ENCODE measurements at places on chromosomes 2 and 18.

DNA sequence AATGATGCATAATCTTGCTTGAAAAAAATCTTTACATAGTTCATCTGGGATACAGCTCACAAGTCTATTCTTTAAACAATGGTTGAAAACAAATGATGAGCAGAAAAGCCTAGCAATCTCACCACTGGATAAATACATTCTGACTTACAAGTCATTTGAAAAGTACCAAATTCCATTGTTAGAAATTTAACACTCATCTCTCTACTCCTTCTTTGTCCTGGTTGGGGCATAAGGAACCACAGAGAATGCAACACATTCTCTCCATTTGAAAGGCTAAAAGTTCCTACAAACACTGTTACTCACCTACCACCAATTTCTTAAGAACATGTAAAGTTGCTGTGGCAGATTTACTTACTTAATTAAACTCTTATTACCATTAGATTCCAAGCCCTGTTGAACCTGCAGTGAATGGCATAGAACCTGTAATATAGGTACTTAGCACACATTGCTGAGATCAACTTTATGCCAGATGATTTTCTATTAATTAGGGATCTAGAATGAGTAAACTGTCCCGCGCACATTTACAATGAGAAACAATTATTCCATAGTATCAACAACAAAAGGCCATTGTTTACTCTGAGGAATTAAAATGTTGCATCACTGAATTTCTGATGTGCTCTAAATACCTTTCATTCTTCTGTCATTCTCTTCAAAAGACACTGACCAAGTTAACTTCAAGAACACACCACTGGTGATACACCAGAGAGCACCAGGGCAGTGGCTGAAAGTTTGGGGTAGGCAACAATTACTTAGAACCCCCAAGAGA, 69.6 kb downstream of the CABYR start:
- DNase-seq = no peak
- no peaks in the 10 kb centered on the region for H3K36me3 ChIP-seq
- H3K4me3 ChIP-seq = no peak overlapping the region
- H3K27me3 ChIP-seq = no peaks in the 10 kb centered on the region

GRCh38 chr2:130837175-130837810, 579 bp downstream of the ARHGEF4 start:
- H3K27me3 ChIP-seq = no peaks in the 10 kb centered on the region
- peak overlapping the region; percentile 44 for H3K4me3 ChIP-seq
- DNase-seq = no peak
- no peaks in the 10 kb centered on the region for H3K36me3 ChIP-seq
- peak overlapping the region; percentile 31 for H3K27ac ChIP-seq

GRCh38 chr18:10858477-10858876, 290.9 kb downstream of the PIEZO2 start:
- no peak overlapping the region for H3K27ac ChIP-seq
- no peaks in the 10 kb centered on the region for H3K36me3 ChIP-seq
- no peak overlapping the region for H3K4me3 ChIP-seq
- DNase-seq = no peak

GRCh38 chr18:6504605-6505497, 90.1 kb upstream of the L3MBTL4 start:
- H3K36me3 ChIP-seq = no peaks in the 10 kb centered on the region
- no peak overlapping the region for H3K27ac ChIP-seq
- H3K27me3 ChIP-seq = no peaks in the 10 kb centered on the region
- no peaks in the 10 kb centered on the region for H3K4me1 ChIP-seq
- H3K4me3 ChIP-seq = no peak overlapping the region
- no peak for DNase-seq

DNA sequence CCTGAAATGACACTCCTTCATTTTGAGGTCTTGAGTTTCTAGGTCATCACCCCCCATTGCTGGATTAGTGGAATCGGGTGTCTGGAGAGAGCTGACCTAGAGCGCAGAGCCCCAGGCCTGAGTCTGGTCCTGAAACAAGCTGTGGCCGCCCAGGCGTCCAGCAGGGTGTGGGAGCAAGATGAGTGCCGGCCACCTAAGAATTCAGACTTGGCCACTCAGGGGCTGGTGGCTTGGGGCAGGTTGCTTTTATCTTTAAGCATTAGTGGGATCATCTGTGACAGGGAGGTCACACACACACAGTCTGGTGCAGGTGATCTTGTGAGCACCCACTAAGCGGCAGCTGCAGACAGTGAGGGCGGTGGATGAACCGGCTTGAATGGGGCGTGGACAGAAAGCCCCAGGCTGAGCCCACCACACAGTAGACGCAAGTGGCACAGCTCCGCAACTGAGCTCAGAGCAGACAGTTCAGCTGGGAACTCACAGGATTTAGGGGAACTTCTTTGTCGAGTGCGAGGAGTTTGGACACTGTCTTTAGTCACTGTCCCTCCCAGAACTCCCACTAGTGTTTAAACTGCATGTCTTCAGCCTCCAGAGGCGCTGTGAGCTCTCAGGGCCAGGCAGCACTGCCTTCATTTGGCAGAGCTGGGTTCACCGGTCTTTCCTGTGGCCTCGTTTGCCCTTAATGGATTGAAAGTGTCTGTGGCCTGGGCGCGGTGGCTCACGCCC, 21.5 kb downstream of the ITGB1BP1 start:
- no peaks in the 10 kb centered on the region for H3K27me3 ChIP-seq
- H3K4me3 ChIP-seq = no peak overlapping the region
- peaks cover 45% of the 10 kb centered on the region for H3K36me3 ChIP-seq
- no peak for DNase-seq

DNA sequence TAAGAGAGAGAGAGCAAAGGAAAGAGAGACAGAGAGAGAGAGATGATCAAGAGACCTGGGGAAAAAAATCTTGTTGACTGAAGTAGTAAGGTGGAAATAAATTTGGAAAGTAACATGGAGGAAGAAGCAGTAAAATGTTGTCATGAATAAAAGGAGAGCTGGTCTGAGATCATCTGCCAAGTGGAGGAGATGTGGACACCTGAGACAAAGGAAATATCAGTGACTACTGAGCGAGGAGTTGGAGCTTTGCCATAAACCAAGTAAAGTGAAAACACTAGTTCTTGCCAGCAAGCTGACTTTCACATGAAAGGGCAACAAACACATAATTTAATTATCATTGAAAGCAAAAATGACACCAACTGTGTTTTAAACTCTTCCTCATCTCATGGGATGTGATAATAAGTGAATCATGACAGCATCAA, 49.0 kb upstream of the DSG1 start:
- no peaks in the 10 kb centered on the region for H3K27me3 ChIP-seq
- H3K4me3 ChIP-seq = no peak overlapping the region
- no peak overlapping the region for H3K27ac ChIP-seq
- H3K4me1 ChIP-seq = no peaks in the 10 kb centered on the region

DNA sequence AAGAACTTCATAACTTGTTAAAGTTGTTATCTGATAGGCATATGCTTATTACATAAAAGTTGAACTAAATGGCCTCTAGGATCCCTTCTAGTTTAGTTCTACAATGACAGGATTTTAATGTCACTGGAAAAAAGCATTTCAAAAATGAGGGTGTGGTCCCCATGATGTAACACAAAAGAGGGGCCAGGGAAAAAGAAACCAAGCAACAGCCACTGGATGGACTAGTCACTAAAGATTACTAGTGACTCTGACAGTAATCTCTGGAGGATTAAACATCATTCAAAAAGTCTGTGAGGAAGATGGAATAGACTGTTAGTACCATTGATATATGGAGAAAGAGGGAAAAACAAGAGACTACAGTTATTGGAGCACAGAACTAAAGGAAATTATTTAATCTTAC, 22.6 kb downstream of the SEPTIN10 start:
- no peaks in the 10 kb centered on the region for H3K27me3 ChIP-seq
- no peak for DNase-seq
- H3K27ac ChIP-seq = no peak overlapping the region
- no peak overlapping the region for H3K4me3 ChIP-seq
- H3K36me3 ChIP-seq = no peaks in the 10 kb centered on the region

DNA sequence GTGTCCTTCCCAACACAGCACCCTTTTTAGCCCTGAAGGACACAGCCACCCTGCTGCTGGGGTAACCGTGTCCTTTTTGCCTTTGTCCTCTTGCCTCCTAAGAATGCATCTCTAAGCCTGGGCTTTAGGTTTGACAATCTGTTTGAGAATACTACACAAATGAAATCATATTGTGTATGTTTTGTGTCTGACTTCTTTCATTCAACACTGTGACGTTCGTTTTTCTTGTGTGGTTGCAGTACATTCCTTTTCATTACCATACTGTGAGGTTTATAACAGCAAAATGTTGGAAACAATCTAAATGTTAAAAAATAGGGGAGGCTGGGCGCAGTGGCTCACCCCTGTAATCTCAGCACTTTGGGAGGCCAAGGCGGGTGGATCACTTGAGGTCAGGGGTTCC, 11.2 kb downstream of the ASPRV1 start:
- no peak overlapping the region for H3K27ac ChIP-seq
- no peaks in the 10 kb centered on the region for H3K36me3 ChIP-seq
- DNase-seq = no peak
- no peak overlapping the region for H3K4me3 ChIP-seq
- H3K27me3 ChIP-seq = no peaks in the 10 kb centered on the region

DNA sequence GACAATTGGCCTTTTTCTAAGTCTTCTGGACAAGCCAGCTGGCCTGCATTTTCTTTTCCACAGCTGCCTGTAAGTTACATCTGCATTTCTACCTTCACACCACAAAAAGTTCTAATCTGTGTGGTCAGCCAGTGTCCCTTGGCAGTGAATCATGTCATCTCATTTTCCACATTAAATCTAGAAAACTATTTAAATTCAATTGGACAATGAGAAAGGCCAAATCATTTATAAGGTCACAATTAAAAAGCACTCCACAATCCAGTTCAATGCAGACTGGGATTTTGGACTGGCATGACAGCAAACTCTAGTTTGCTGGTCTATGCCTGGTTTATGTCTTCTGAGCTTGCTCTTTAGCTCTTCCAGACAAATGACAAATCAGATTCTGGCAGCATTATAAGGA, 494.2 kb upstream of the SPHKAP start:
- DNase-seq = no peak
- no peaks in the 10 kb centered on the region for H3K36me3 ChIP-seq
- H3K27ac ChIP-seq = no peak overlapping the region

- no peak overlapping the region for H3K4me3 ChIP-seq
- DNase-seq = no peak
- no peaks in the 10 kb centered on the region for H3K27me3 ChIP-seq
- H3K4me1 ChIP-seq = peaks cover 11% of the 10 kb centered on the region
- no peak overlapping the region for H3K27ac ChIP-seq
- H3K36me3 ChIP-seq = peaks cover 63% of the 10 kb centered on the region
These were observed 5.4 kb downstream of the MPPE1 start for GRCh38 chr18:11902522-11903292.

- H3K4me3 ChIP-seq = no peak overlapping the region
- H3K27me3 ChIP-seq = no peaks in the 10 kb centered on the region
- DNase-seq = no peak
- H3K27ac ChIP-seq = no peak overlapping the region
- no peaks in the 10 kb centered on the region for H3K36me3 ChIP-seq
These were observed 3.6 kb upstream of the RAB31 start for GRCh38 chr18:9704233-9705118.

GRCh38 chr18:44130376-44130942, 550.2 kb upstream of the SETBP1 start:
- H3K36me3 ChIP-seq = no peaks in the 10 kb centered on the region
- H3K27ac ChIP-seq = no peak overlapping the region
- no peak overlapping the region for H3K4me3 ChIP-seq

DNA sequence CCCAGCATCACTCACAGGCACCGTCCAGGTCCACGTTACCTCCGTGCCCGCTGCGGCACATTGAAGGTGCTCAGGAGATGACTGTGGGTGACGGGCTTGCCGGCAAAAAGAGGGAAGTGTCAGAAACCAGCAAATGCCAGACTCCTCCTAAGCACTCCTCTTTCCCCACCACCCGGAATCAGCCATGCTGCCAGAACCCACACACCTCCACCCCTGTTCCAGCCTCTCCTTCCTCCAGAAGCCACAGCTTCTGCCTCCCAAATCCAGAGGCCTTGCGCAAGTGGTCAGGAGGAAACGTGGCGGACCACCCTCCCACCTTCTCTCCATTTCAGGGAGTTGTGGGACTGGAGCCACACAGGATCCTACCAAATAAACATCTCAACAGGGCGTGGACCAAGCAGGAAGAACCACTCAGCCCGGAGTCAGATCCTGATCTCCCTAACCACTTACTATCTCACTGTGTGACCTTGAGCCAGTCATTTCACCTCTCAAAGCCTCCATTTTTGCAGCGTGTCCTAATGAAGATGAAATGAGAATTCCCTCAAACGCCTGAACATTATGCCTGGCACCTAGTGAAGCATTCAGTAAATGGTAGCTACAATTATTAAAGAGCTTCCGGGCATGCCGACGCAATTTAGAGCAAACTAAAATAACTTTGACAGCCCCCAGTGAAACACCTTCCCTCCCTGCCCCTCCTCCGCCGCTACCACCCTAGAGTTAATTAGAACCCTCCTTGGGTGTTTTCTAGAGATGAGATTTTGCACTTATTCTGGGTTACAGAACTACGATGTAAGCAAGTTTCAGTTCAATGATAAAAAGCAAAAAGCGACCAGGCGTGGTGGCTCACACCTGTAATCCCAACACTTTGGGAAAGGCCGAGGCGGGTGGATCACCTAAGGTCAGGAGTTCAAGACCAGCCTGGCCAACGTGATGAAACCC, 32.9 kb downstream of the SMAD7 start:
- no peaks in the 10 kb centered on the region for H3K27me3 ChIP-seq
- no peak overlapping the region for H3K27ac ChIP-seq
- DNase-seq = no peak
- H3K36me3 ChIP-seq = no peaks in the 10 kb centered on the region

GRCh38 chr2:119523952-119524694, at the start of gene SCTR:
TSS of gene SCTR (minus strand) at chr2:119524483. CDS start at chr2:119524226, 257 bp downstream.
- H3K4me1 ChIP-seq = no peaks in the 10 kb centered on the region
- no peak within 1 kb of the TSS for H3K27ac ChIP-seq
- no peak for DNase-seq
- H3K27me3 ChIP-seq = no peaks in the 10 kb centered on the region

GRCh38 chr2:18309627-18310026, 250.8 kb downstream of the RDH14 start:
- H3K27me3 ChIP-seq = no peaks in the 10 kb centered on the region
- no peaks in the 10 kb centered on the region for H3K4me1 ChIP-seq
- no peak overlapping the region for H3K27ac ChIP-seq
- no peak overlapping the region for H3K4me3 ChIP-seq

- H3K27me3 ChIP-seq = no peaks in the 10 kb centered on the region
- H3K4me3 ChIP-seq = no peak overlapping the region
- no peaks in the 10 kb centered on the region for H3K4me1 ChIP-seq
- no peaks in the 10 kb centered on the region for H3K36me3 ChIP-seq
These were observed 20.6 kb downstream of the PDE1A start for GRCh38 chr2:182406221-182406620.

DNA sequence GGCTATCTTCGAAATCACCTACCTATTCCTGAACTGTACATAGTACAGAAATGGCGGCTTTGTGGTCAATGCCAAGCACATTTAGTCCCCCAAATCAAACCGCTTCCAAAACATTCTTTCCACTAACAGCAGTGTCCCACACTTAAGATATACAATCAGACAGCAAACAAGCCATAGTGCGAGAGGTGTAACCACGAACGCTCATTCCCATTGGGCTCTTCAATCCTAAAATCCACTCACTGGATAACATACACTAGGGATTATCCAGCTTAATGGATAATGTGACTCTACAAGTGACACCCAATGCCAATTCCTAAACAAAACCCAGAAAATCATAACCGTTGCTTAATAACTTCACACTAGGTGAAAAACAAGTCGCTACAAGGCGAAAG, 2.0 kb downstream of the XPO1 start:
- no peaks in the 10 kb centered on the region for H3K27me3 ChIP-seq
- peak overlapping the region; percentile 95 for H3K27ac ChIP-seq
- no peak for DNase-seq
- H3K4me3 ChIP-seq = peak overlapping the region; percentile 76
- no peaks in the 10 kb centered on the region for H3K36me3 ChIP-seq
